ENCODE measurements at places on chromosomes 5 and 9. TPM values are rescaled to one million over a fixed set of nuclear protein-coding genes. Genes with fewer than 3 reads are reported as not detected.

DNA sequence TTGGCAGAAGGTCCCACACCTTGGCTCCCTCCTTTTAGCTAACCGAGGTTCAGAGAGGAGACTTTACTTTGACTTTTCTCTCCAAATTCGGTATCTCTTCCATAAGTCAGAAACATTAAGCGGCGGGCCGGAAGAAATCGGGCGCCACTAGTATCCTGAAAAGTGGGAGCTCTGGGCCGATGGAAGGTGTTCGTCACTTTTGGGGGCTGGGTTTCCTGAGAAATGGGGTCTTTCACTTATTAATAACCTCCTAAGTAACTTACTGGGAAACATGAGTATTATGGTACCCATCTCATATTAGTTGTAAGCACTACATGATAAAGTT lies 716 bp downstream of the STX17 start:
- no peak for DNase-seq

DNA sequence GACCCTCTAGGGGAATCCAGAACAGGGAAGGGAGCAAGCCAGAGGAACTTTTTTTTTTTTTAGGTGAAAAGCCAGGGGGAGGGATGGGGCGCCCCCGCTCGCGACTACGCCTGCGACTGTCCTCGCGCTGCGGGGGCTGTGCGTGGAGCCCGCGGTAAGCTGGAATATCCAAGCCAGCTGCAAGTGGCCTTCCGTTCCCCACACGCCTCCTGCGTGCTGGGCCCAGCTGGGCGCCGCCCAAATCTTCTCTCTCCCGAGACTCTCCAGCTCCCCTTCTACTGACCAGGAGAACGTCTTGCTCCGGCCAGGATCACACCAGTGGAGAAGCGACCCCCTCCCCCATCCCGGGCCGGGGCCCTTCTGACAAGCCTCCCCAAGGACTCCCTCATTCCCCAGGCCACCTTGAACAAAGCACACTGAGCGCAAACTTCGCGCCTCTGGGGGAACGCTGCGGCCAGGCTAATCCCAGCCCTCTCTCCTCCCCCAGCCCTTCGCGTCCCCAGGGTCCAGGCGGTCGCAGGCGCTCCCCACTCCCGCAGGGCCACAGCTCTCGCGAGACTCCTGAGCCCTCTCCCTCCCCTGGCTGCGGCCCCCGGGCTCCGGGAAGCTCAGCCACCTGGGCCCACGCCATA lies 6.6 kb downstream of the BARX1 start:
- no peak for DNase-seq

The SH3PXD2B gene
- 25.6 TPM for total RNA-seq

GRCh38 chr9:74041588-74041987 lies 455.5 kb upstream of the RORB start:
- DNase-seq, result no peak

The SPRY4 gene
- total RNA-seq, result 10.9 TPM

The GRAMD2B gene
- 26.6 TPM for total RNA-seq

DNA sequence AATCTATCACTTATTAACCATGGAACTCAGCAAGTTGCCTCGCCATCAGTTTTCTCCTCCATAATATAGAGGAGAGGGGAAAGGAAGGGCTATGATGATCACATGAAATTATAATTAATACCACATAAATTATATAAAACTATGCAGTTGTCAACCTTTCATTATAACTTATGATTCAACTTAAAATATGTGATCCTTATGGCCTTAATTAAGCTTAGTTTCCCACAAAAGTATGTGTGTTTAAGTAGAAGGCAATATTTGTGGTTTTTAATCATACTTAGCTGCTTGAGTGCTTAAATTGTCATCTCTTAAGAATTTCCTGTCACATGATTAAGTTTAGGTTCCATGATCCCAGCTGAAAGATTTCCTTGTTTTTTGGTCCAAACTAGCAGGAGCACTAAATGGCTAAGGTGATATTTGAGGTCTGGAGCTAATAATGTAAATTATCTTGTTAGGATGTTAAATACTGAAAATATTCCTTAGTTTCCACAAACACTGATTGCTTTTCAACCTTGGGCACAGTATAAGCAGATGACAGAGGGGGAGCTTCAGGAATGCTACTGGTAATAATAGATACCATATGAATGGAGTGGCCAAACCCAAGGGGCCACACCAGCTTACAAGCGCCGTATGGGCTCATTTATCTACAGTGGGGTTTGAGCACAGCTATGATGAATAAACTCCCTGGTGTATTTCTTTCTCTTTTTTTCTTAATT lies 26.4 kb upstream of the F2R start:
- DNase-seq, result peak; percentile 64

DNA sequence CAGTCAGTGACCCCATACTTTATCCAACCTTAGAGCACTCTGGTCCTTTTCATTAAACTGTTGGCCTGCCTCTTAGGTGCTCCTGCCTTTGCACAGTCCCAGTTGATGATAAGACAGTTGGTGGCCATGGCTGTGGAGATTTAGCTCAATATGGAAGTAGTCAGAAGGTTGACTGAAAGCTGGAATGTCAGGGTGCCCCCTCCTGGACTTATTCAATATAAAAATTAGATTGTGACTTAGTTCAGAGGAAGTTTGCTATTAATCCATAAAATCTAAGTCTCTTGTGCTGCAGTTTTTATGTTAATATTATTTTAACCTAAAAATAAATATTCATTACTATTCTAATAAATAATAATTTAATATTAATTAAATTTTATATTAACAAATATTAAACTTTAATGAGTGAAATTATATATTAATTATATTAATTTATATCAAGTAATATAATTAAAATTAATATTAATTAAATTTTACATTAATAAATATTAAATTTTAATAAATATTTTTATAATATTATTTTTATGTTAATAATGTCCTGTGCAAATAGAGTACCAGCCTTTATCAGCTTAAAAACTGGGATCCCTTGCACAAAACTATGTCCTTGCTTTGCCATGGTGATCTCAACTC lies 77.7 kb upstream of the ADAMTSL1 start:
- DNase-seq, result no peak

DNA sequence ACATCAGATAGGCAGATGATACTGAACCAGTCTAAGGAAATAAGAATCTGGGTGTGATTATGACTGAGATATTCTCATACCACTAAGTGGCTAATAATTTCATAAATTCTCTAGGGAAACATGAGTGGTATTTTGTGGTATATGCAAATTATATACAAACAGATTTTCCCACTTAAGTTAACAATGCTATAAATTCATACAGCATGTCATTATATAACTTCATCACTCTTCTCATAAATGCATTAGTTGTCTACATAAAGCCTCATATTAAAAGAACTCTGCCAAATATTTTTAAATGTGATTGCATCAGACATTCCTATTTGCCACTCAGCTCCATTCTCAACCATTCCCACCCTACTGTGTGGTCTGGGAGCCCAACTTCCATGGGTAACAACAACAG lies 226.5 kb downstream of the TLE1 start:
- no peak for DNase-seq

GRCh38 chr5:139925650-139926640 lies 117.2 kb downstream of the NRG2 start:
- DNase-seq, result no peak

- no peak for DNase-seq
Measured at GRCh38 chr9:69186841-69187611, 12.9 kb downstream of the TJP2 start.

The SEMA5A gene
- total RNA-seq, result 1.6 TPM

The PAIP2 gene
- total RNA-seq, result 54.0 TPM

DNA sequence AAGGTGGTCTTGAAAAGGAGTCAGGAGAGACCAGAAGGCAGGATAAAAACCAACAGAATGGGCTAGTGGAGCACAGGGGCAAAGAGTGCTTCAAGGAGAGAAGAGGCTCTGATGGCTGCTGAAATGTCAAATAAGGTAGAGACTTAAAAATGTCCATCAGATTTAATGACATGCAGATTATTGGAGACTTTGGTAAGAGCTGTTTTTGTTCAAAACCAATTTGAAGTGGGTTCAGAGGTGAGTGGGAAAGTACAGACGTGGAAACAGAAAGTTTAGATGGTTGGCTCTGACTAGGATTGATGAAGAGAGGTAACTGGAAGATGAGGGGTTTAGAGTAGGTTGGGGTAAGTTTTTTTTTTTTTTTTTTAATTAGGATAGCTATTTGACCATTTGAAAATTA lies 14.1 kb downstream of the SLC25A46 start:
- no peak for DNase-seq

The AGGF1 gene
- 14.8 TPM for total RNA-seq

DNA sequence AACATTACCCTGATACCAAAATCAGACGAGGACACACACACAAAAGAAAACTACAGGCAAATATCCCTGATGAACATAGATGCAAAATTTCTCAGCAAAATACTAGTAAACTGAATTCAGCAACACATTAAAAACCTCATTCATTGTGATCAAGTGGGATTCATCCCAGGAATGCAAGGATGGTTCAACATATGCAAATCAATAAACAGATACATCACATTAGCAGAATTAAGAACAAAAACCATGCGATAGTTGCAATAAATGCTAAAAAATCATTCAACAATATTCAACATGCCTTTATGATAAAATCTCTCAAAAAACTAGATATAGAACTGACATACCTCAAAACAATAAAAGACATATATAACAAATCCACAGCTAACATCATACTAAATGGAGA lies 36.9 kb upstream of the TNPO1 start:
- no peak for DNase-seq

The PPP3R2 gene
- not detected for total RNA-seq

- DNase-seq, result no peak
Measured at GRCh38 chr5:96124589-96124988, 162.9 kb upstream of the ELL2 start.

The CCDC192 gene
- not detected for total RNA-seq

DNA sequence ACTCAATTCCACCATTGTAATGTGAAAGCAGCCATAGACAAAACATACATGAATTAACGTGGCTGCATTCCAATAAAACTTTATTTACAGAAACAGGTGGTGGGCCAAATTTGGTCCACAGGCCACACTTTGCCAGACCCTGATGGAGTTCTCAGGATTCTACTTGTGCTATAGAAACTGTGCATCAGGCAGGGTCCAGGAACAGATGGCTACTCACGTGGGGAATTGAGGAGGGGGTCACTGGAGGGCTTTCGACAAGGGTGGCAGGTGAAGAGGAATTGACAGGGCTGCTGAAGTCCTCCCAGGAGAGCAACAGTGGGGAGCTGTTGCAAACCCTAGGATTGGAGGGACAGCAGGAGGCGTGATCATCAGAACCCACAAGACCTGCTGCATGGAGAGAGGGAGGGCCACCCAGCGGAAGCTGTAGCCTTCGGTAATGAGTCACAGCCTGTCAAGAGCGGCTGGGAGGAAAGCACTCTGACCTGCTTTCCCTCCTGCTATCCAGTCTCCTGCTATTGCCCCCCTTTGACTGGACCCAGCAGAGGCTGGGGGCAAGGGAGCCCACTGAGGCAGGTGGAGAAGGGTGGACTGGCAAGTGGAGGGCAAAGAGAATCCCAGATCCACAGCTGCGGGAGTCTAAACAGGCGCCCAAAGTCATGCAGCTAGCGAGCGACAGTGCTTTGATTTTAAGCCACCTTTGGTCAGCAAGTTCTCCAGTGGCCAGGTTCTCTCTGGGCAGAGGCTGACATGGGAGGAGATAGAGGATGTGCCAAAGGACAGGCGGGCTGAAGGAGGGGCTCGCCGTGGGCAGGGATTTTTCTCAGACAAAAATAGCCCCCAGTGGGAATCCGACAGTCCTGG lies 138.3 kb upstream of the SMIM23 start:
- no peak for DNase-seq

DNA sequence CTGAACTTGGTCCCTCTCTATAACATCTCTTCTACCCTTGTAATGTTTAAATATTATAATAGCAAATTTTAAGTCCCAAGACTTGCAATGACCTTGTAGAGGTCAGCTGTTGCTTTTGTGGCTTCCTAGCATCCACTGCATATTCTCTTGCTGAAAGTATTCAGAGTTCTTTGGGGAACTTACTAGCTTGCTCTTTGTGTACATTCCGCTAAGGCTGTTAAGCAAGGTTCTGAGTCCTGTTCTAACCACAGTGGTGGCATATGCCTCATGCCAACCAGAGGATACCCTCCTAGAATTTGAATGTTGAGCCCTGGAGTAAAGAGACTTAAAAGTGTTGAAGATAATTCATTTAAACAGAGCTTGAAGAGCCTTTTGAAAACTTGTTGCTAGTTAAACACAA lies 570.9 kb downstream of the TLE1 start:
- no peak for DNase-seq

DNA sequence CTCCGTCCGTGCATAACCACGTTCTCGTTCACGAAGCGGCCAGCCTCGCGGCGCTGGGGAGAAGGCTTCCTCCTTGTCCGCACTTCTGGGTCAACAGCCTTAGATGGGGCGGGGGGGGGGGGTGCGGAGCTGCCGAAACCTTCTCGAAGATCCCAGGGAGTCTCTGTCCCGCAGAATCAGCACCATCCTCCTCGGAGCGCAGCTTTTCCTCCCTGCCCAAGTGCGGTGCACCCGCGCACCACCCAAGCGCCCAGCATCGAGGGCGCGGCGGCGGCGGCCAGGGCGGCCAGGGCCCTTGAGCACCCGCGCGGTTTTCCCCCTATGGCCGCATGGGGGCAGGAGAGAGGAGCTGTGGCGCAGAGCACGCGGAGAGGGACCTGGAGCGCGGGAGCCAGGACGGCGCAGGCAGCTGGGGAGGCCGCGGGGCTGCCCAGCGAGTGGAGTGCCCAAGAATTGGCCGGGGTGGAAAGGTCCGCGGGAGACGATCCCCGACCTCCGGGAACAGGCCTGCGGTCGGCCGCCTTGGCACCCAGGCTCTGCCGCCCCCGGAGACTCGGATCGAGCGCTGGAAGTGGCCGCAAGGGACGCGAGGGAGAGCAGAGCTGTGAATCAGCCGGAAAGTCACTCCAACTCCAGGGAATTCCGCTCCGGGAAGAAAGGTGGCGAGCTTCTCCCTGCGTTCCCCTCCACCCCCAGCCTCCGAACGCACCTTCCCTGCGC lies 43.1 kb downstream of the TMEM174 start:
- no peak for DNase-seq

The AK1 gene
- 48.1 TPM for total RNA-seq
